ENCODE measurements at places on chromosomes 1 and 21.

GRCh38 chr1:201745023-201745422 lies 83.9 kb upstream of the IPO9 start:
- DNase-seq, result no peak

DNA sequence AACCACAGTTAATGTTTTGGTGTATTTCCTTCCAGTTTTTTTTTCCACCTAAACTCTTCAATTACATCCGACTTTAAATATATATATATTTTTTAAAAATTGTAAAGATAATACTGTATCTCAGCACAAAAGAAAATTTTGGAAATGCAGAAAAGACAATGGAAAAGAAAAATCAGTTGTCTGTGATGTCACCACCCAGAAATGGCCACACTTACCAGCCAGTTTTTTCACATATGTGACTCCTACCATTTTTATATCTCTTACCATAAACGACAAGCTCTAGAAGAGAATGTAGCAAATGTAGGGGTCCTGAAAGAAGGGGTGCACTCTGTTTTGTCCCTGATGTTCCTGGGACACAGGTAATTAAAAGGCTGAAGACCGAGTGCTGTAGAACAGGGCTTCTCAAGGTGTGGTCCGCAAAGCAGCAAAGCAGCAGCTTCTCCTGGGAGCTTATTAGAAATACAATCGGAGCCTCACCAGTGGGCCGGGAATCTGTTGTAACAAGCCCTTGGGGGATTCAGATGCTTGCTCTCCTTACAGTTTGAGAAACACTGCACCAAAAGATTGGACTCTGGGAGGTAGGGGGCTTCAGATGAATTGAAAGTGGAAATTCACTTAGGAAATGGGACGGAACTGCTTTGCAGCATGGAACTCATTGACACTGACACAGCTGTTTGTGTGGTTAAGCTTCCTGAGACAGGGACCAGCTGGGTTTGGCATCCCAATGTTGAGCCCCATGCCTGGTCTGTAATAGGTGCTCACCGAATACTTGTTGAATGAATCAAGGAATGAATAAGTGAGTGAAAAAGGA lies 44.1 kb downstream of the ALPL start:
- DNase-seq, result no peak

- no peak for DNase-seq
These were observed 537.7 kb downstream of the BRINP3 start for GRCh38 chr1:189939967-189940366.

GRCh38 chr1:61616830-61617229 lies 108.1 kb downstream of the TM2D1 start:
- no peak for DNase-seq

DNA sequence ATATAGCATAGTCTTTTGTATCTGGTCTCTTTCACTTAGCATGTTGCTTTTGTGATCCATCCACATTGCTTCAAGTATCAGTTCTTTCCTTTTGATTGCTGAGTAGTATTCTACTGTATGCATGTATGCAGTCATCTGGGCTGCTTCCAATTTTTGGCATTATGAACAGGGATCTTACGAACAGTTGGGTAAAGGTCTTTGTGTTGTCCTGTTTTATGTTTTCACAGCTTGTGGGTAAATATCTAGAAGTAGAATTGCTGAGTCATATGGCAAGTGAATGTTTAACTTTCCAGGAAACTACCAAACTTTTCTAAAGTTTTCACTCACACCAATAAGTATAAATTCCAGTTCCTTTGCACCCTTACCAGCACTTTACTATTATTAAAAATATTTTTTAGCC lies 60.9 kb downstream of the LHX4 start:
- DNase-seq, result no peak

GRCh38 chr1:228378090-228378872 lies 28.4 kb downstream of the TRIM11 start:
- no peak for DNase-seq

DNA sequence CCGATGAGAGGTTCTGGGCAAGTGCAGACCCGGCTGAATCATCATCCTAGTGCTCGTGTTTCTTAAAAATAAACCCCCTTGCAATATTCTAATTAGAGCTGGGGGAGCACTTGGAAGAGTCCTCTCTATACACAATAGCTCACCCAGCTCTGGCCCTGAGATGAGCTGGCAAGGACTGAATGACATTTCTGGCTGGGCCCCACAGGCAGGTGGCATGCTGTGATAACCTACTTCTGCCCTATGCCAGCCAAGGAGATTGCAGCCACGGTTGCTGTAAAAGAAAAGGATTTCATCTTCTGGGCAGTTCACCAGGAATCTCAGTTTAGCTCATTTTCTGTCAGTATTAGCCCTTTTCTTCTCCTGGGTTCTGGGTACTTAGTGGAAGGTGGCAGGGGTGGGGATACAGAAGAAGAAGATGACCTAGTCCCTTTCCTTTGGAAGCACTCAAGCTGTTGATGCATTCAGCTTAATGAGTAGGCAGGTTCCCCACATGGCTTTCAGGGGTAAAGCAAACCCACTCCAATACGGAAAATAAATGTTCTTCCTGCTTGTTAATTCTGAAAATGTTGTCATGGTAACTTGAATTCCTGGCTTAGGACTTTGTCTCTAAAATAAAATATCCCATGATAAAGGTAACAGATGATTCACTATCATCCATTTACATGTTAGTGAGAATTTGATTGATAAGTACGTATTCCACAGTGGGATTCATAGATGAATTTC lies 32.2 kb downstream of the VASH2 start:
- DNase-seq, result no peak

GRCh38 chr1:43908858-43909257 lies 24.7 kb upstream of the ARTN start:
- DNase-seq, result no peak

DNA sequence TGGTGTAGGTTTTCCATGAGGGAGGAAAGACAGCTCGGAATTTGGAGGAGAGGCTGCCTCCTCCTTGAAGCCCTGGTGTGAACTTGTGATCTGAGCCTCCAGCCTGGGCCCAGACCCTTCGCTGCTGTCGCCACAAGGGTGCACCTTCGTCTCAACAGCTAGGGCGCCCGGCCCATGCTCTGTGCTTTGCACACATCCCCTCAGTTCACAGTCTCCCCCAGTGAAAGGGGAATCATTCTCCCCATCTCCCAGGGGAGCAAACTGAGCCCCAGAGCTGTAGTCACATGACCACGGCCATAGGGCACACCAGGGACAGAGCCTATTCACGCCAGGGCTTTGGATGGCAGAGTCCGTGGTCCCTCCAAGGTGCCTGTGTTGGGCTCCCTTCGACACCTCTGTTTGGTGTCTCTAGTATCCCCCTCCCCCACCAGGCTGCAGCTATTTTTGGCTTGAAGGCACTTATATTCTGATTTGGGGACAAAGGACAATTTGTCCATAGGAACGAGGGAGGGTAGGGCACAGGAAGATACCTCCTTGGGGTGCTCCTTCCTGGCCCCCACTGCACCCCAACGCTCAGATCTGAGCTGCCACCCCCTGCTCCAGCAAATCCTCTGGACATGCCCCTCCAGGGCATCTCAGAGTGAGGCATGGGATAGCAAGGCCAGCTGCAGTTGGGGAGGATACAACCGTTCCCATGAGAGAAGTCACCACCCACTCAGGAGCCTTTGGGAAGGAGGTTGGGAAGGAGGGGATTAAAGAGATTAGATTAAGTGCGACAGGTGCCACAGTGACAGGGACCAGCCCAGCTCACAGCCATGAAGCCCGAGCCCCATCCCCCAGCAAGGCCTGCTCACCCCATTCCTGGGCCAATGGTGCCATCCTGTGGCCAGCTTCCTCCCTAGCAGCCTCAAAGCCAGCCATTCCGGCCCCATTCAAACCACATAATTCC lies 15.7 kb downstream of the MATN1 start:
- no peak for DNase-seq

DNA sequence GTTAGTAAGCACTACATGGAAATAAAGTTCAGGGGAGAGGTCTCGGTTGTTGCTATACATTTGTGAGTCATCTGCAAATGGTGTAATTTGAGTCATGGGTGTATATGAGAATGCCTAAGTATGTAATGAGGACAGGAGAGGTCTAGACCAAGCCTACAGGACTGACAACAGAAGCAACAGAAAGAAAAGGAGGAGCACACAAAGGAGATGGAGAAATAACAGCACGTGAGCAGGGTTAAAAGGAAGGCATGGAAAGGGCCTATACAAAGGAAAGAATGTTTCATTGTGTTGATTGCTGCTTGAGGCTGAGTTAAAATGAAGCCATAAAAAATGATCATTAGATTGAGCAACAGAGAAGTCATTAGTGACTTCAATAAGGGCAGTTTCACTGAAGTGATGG lies 28.0 kb upstream of the PRKAA2 start:
- DNase-seq, result no peak

DNA sequence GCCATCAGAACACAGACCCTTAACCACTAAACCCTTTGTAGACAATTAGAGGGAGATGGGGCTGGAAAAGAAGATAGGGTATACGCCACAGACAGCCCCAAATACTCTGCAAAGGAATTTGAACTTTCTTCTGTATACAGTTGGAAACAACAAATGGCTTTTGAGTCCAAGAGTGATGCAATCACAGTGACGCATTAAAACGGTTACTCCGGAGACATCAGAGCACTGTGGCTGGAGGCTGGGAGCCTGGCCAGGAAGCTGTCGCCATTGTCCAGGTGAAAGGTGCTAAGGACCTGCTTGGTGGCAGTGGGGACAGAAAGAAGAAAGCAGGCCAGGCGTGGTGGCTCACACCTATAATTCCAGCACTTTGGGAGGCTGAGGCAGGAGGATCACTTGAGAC lies 4.2 kb downstream of the FLAD1 start:
- no peak for DNase-seq

- DNase-seq, result no peak
These were observed 595 bp downstream of the AK2 start for GRCh38 chr1:33036051-33036525.

GRCh38 chr1:12294076-12294475 lies 64.2 kb downstream of the VPS13D start:
- no peak for DNase-seq

DNA sequence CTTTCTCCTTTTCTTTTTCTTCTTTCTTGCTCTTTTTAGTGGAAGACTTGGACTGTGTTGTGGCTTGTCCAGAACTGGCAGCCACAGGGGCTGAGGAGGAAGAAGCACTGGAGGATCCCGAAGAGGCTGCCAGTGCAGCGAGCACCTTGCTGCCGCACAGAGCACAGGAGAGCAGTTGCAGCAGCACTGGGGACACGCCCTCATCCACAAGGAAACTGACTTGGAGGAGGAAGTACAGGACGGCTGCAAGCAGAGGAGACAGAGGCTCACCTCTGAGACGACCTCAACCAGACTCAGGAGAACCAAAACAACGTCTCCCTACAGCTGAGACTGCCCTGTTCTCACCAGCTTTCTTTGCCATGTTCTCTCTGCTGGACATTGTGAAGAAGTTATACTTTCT lies 88.9 kb downstream of the UBR4 start:
- no peak for DNase-seq
